ENCODE measurements at places on chromosomes 6 and 20. TPM values are rescaled to one million over a fixed set of nuclear protein-coding genes. Genes with fewer than 3 reads are reported as not detected.
A peak's percentile ranks its signal among the peaks of the same experiment; 100 is the strongest.

DNA sequence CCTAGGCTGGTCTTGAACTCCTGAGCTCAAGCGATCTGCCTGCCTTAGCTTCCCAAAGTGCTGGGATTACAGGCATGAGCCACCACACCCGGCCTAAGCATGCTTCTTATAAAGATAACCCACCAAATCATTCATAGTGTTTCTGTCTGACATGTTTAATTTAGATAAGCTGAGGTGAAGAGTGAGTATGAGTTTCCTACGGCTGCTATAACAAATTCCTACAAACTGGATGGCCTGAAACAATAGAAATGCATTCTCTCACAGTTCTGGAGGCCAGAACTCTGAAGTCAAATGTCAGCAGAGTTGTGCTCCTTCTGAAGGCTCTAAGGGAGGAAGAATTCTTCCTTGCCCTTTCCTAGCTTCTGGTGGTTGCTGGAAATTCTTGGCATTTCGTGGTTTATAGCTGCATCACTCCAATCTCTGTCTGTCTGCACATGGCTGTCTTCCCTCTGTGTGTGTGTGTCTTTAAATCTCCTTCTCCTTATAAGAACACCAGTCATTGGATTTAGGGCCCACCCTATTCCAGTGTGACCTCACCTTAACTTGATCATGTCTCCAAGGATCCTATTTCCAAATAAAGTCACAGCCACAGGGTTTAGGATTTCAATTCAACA, 29.9 kb downstream of the MAPK13 start:
- no peak overlapping the region for H3K4me3 ChIP-seq
- H3K27ac ChIP-seq: no peak overlapping the region
- H3K36me3 ChIP-seq: no peaks in the 10 kb centered on the region

BTBD3 gene
- total RNA-seq: 52.0 TPM

DNA sequence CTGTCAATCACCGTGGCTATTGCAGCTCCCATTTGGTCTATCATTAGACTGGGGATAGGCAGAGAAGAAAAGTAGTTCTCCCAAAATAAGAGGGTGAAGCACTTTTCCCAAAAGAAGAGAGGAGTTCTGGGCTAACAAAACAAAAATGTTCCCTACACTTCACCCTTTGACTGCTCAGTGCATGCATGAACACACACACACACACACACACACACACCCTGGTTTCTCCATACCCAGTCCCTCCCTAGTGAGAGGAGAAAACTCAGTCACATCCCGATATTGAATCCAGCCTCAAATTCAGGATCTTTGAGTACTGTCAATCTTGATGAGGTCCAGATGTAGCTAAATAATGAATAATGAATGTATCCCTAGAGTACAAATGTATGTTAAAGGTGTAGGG, 4.6 kb upstream of the TBPL1 start:
- no peak for DNase-seq
- no peaks in the 10 kb centered on the region for H3K36me3 ChIP-seq
- H3K27me3 ChIP-seq: no peaks in the 10 kb centered on the region
- H3K4me3 ChIP-seq: no peak overlapping the region
- no peak overlapping the region for H3K27ac ChIP-seq
- no peaks in the 10 kb centered on the region for H3K4me1 ChIP-seq

DNA sequence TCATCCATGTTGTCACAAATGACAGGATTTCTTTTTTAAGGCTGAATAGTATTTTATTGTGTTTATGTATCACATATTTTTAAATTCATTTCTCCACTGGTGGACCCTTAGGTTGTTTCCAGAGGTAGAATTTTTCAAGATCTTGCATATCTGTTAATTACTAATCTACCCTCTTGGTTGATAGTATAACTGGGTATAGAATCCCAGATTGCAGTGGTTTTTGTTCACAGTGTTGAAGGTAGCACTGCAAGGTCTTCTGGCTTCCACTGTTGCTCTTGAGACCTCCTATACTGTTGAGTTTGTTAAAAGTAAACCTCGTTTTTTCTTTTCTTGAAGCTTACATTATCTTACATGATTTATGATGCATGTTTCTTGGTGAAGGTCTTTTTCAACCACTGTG, 22.9 kb downstream of the CDC5L start:
- H3K27me3 ChIP-seq: no peaks in the 10 kb centered on the region
- peaks cover 18% of the 10 kb centered on the region for H3K4me1 ChIP-seq
- no peaks in the 10 kb centered on the region for H3K36me3 ChIP-seq
- no peak for DNase-seq
- no peak overlapping the region for H3K4me3 ChIP-seq

- H3K4me1 ChIP-seq: peaks cover 13% of the 10 kb centered on the region
- peak overlapping the region; percentile 11 for H3K27ac ChIP-seq
- H3K27me3 ChIP-seq: no peaks in the 10 kb centered on the region
- peak overlapping the region; percentile 14 for H3K4me3 ChIP-seq
- H3K36me3 ChIP-seq: no peaks in the 10 kb centered on the region
Observed at GRCh38 chr6:28943557-28944411, 20.0 kb upstream of the TRIM27 start.

DNA sequence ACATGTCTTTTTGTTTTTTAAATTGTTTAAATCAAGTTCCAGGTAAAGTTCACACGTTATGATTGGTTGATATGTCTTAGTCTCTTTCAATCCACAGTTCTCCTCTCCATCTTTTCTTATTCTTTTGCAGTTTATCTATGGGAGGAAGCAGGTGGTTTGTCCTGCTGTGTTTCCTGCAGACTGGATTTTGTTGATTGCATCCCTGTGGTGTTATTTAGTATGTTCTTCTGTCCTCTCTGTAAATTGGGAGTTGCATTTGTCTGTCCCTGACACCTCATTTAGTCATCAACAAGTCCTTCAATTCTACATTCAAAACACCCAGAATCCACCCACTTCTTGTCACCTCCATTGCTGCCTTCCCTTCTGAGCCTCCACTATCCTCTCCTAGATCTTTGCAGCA, 8.1 kb downstream of the PACSIN1 start:
- no peak overlapping the region for H3K27ac ChIP-seq
- no peaks in the 10 kb centered on the region for H3K4me1 ChIP-seq
- DNase-seq: no peak
- no peaks in the 10 kb centered on the region for H3K27me3 ChIP-seq

DNA sequence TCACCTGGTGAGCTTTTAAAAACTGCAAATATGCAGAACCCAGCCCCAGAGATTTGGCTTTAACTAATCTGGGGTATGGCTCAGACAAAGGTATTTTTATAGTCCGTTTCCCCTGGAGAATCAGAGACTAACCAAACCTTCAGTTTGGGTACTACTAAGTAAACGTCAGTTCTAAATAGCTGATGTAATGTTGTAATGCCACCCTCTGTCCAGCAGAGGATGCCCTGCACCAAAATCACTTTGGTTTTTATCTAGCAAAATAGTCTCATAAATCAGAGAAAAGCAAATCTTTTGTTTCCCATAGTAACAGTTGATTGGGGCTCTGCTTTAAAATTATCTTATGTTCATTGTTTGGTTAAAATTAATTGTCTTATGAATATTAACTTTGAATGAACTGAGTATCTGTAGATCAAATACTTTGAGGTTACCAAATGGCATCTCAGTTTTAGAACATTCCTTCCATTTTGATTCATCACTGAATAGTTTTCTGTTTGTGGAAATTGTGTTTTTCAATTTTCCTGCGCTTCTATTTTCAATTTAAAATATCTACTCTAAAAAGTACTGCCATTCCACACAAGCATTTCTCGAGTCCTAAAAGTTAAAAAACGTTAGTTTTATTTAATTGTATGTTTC, 278.3 kb upstream of the PLCB4 start:
- H3K4me1 ChIP-seq: no peaks in the 10 kb centered on the region
- no peaks in the 10 kb centered on the region for H3K36me3 ChIP-seq
- DNase-seq: peak; percentile 80
- H3K4me3 ChIP-seq: no peak overlapping the region
- H3K27me3 ChIP-seq: no peaks in the 10 kb centered on the region

GRCh38 chr6:39669207-39669972, 55.8 kb downstream of the KIF6 start:
- no peak overlapping the region for H3K27ac ChIP-seq
- H3K36me3 ChIP-seq: no peaks in the 10 kb centered on the region
- H3K4me3 ChIP-seq: no peak overlapping the region
- no peaks in the 10 kb centered on the region for H3K27me3 ChIP-seq
- no peak for DNase-seq
- no peaks in the 10 kb centered on the region for H3K4me1 ChIP-seq

DNA sequence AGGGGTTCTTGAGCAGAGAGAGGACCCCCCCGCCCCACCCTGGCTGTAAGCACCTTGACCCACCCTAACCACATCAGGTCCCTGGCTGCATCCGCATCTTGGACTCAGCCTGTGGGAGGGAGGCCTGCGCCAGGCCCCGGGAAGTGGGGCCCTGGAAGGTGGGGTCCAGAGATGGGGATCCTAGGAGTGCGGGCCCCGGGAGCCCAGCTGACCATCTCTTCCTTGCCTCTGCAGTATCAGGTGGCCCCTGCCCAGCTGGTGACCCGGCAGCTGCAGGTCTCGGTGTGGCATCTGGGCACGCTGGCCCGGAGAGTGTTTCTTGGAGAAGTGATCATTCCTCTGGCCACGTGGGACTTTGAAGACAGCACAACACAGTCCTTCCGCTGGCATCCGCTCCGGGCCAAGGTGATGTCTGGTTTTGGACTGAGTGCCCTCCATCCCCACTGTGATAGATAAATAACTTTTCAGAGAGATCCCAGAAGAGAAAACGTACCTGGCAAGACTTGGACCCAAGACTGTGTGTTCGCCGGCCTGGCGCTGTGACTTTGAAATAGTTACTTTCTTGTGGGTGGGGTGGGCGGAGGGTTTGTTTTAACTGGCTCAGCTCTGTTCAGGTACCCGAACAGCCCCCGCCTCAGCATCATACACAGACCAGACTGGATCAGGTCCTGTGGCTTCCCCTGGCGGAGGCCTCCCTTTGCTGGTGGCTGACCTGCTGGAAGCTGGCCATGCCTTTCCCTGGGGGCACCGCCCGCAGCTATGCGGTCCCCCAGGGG, 62.0 kb downstream of the EZR start:
- H3K4me1 ChIP-seq: peaks cover 4% of the 10 kb centered on the region
- no peaks in the 10 kb centered on the region for H3K36me3 ChIP-seq
- no peak overlapping the region for H3K4me3 ChIP-seq
- no peak overlapping the region for H3K27ac ChIP-seq
- DNase-seq: no peak
- H3K27me3 ChIP-seq: no peaks in the 10 kb centered on the region

GRCh38 chr20:53611449-53611894, 17.8 kb upstream of the ZNF217 start:
- H3K27ac ChIP-seq: no peak overlapping the region
- no peaks in the 10 kb centered on the region for H3K27me3 ChIP-seq
- no peaks in the 10 kb centered on the region for H3K36me3 ChIP-seq

NEURL2 gene
- total RNA-seq: 10.1 TPM

TRIM31 gene
- not detected for total RNA-seq

- no peak overlapping the region for H3K4me3 ChIP-seq
- DNase-seq: no peak
- H3K27ac ChIP-seq: no peak overlapping the region
Observed at GRCh38 chr20:11646359-11646758, 271.3 kb upstream of the BTBD3 start.

- H3K36me3 ChIP-seq: no peaks in the 10 kb centered on the region
- no peak overlapping the region for H3K4me3 ChIP-seq
- DNase-seq: no peak
- H3K4me1 ChIP-seq: no peaks in the 10 kb centered on the region
Observed at GRCh38 chr6:44171899-44172546, 13.4 kb downstream of the CAPN11 start.

STMND1 gene
- total RNA-seq: not detected

GSTA1 gene
- total RNA-seq: 1,954 TPM

RPS6KA2 gene
- 10.8 TPM for total RNA-seq

TNNC2 gene
- total RNA-seq: 1.4 TPM

CEP85L gene
- total RNA-seq: 17.5 TPM

DNA sequence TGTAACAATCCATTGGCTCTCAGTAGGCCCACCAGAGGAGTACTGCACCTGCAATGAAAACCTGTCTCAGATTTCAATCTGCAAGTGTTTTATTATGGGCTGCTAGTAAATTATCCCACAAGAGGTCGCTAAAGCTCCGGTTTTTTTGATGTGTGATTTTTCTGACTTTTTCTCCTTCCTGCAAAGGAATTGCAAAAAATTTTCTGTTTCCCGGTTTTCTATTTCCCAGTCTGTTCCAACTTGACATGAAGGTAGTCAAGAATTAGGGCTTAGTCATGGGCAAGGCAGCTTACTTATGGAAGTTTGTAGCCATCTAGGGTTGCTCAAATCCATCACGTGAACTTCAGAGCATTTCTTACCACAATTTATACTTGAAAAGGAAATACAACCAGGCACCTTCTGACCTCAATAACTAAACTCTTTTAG, 38.5 kb upstream of the AHI1 start:
- DNase-seq: peak; percentile 9
- no peak overlapping the region for H3K27ac ChIP-seq

DNA sequence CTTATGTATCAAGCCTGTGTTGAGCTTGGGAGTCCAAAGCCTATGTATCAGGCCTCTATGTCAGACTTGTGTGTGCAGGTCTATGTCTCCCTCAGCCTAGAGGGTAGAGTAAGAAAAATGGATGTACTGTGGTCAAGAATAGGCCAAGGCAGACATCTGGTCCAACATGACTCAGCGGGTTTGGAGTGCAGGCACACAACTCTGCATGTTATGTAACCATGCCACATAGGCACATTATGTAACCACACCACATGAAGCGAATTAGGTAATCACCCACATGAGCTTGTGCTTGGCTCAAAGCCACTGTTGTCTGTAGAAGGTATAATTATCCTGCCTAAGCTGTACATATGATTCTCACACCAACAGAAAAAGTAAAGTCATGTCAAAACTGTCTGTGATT, 1190.5 kb upstream of the EYS start:
- no peak overlapping the region for H3K4me3 ChIP-seq
- H3K27ac ChIP-seq: no peak overlapping the region
- H3K36me3 ChIP-seq: no peaks in the 10 kb centered on the region
- H3K27me3 ChIP-seq: no peaks in the 10 kb centered on the region
- H3K4me1 ChIP-seq: no peaks in the 10 kb centered on the region
- DNase-seq: peak; percentile 1

- no peak overlapping the region for H3K27ac ChIP-seq
- no peaks in the 10 kb centered on the region for H3K27me3 ChIP-seq
- H3K4me1 ChIP-seq: no peaks in the 10 kb centered on the region
- no peaks in the 10 kb centered on the region for H3K36me3 ChIP-seq
Observed at GRCh38 chr6:155889410-155889809, 433.8 kb upstream of the NOX3 start.

DNA sequence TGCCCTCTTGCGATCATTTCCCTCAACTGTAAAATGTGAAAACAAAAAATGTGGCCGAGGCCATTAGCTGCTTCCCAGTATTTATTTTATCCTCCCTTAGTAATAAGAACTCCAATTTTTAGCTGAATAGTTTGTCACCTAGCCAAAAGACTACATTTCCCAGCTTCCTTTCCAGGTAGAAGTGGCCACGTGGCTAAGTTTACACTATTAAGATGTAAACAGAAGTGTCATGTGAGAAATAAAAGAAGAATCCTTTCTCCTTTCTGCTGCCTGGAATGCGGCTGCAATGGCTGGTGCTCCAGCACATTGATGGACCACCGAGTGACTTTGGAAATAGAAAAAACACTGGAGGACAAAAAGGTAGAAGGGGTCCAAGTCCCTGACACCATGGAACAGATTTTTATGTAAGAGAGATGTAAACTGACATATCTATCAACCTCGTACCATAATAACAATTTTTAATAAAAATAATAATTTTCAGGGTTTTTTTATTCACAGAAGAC, 268.8 kb downstream of the PKHD1 start:
- no peak overlapping the region for H3K4me3 ChIP-seq
- H3K36me3 ChIP-seq: no peaks in the 10 kb centered on the region
- DNase-seq: no peak
- no peaks in the 10 kb centered on the region for H3K4me1 ChIP-seq
- H3K27me3 ChIP-seq: no peaks in the 10 kb centered on the region

Measured in adrenal gland (tissue), 19 donors.